ENCODE measurements at places on chromosomes 1 and 21.

GRCh38 chr1:41037116-41037903, 15.8 kb upstream of the SLFNL1 start:
- DNase-seq = no peak

DNA sequence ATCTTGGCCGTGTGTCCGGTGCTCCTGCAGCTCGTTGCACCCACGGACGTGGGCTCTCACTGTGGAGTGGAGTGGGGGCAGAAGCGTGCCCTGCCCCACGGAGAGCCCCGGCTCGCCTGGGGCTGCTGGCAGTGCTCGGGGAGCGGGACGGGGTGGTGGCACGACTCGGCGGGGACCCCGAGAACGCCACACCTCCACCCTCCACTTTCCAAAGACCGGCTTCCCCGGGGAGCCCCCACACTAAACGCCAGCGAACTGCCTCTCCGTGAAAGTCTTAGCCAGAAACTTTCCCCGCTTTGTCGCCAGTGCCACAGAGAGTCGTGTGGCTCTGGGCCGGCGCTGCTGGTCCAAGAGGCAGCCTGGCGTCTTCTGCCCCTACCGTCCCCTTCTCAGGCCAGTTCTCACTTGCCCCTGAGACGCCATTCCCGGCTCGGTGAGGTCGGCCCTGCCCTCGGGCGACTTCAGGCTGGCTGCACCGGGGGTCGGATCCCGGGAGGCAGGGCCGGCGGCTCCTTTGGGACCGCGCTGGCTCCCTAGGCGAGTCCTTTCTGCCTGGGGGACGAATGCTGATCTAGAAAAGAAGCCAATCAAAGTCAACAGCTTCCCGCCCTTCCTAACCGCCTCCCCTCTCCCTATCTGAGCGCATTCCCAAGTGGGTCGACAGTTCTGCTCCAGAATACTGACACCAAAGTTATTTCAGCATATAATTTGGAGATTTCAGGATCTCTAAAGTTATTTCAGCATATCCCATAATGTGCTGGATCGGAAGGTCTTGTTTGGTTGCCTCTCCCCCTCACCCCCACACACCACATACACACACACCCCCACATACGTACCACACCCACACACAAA, 2.6 kb upstream of the SAMD13 start:
- peak; percentile 18 for DNase-seq

DNA sequence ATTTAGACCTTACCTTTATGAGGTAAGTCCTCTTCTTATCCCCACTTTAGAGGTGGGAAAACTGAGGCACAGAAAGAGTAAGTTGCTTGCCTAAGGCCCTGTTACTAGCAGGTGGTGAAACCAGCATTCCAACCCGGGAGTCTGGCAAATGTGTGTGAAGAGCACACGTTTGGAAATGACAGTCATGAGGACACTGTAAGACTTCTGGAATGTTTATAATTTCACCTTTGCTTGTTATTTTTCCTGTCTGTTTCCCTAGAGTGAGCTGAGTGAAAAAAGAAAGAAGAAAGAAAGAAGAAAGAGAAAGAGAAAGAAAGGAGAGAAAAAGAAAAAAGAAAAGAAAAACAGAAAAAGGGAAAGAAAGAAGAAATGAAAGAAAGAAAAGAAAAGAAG, 21.2 kb upstream of the LGALS8 start:
- peak; percentile 30 for DNase-seq

- no peak for DNase-seq
Measured at GRCh38 chr1:154466921-154467417, 35.0 kb upstream of the TDRD10 start.

GRCh38 chr1:232795497-232796053, 9.6 kb upstream of the MAP10 start:
- no peak for DNase-seq

DNA sequence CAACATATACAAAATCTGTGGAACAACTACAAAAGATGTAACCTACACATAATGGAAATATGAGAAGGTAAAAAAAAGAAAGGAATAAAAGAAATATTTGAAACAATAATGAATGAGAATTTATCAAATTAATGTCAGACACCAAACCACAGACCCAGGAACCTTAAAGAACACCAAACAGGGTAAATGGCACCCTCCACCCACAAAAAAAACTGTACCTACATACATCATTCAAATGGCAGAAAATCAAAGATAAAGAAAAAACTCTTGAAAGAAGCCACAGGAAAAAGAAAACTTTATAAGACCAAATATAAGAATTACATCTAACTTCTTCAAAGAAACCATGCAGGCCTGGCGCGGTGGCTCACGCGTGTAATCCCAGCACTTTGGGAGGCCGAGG, 54.0 kb downstream of the IL12RB2 start:
- DNase-seq = no peak

DNA sequence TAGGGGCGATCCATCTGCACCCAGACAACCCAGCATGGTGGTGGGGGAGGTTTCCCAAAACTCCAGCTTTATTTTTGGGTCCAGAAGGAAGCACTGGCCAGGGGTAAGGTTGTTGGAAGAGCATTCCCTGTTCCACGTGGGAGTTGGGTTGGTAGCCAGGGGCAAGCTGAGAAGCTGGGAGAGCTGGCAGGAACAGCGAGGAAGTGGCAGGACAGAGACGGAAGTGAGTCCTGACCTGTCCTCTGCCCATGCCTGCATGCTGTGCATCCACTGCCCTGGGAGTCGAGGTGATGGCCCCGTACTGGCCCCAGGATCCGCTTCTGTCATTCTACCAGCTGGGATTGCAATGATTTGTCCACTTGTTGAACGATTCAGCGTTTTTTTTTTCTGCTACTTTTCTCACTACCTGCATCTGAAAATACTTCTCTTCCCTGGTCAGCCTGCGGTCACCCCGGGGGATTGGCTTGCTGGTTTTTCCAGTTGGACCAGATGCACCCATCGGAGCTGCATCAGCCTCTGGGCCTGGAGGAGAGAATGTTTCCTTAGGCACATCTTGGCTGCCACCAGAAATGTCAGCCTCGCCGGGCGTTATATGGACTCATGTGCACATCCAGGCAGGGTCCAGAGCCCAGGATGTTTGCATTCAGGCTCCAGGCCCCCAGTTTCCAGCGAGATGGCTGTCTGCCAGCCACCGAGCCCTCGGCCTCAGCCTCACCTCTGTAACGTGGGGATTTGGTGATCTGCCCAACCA, 28.3 kb upstream of the TMPRSS2 start:
- DNase-seq = no peak

DNA sequence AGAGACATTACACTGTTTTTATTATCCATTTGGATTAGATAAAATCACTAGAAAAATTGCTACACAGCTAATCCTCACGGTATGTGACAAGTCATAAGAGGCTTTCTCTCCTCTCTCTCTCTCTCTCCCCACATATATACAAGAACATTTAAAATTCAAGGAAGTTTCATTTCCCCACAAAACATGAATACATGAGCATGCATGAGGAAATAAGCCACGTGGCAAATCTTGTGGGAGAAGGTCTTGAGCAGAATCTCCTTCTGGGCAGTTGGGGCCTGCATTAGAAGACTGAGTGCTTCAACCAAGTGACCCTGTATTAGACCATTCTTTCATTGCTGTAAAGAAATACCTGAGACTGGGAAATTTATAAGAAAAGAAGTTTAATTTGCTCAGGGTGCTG, 1313.1 kb downstream of the MRPL39 start:
- DNase-seq = no peak

- peak; percentile 61 for DNase-seq
Measured at GRCh38 chr1:33298623-33299277, 22.1 kb downstream of the A3GALT2 start.

- DNase-seq = no peak
Measured at GRCh38 chr1:204630132-204630905, 55.2 kb downstream of the LRRN2 start.

DNA sequence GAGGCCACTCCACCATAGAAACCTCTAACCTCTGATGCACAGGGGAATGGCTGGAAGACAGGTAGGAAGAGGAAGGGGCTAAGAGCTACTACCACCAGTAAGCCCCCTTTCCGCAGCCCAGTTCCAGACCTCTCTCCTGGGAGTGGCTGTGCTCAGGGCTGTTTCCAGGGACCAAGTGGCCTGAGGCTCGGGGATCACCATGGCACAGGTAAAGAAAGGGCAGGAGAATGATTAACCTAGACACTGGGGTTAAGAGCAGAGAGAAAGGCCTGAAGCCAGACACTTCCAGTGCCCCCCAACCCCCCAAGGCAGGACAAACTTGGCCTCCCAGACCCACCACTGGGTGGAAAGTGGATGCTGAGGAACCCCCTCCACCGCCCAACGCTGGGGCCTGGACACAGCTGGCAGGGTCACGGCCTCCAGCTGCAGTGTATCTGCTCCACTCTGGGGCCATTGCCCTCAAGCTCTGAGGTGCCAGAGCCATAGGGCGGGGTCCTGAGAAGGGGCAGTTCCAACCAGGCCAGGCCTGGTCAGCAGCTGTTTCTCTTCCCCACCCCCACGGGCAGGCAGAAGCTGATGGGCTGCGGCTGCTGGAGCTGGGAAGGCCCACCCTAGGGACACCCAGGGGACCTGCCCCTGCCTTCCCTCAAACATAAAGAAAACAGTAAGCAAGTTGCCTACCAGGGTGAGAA, 2.6 kb downstream of the TAGLN2 start:
- peak; percentile 33 for DNase-seq

GRCh38 chr21:30194701-30195299, 21.1 kb downstream of the CLDN8 start:
- DNase-seq = no peak

GRCh38 chr21:15742052-15742670, 12.4 kb downstream of the USP25 start:
- DNase-seq = peak; percentile 20

GRCh38 chr1:40877698-40878097, 15.5 kb upstream of the CITED4 start:
- peak; percentile 85 for DNase-seq

- DNase-seq = no peak
Measured at GRCh38 chr1:39489567-39490239, 1.7 kb upstream of the BMP8A start.

GRCh38 chr1:35708441-35708921, 10.2 kb downstream of the C1orf216 start:
- no peak for DNase-seq

DNA sequence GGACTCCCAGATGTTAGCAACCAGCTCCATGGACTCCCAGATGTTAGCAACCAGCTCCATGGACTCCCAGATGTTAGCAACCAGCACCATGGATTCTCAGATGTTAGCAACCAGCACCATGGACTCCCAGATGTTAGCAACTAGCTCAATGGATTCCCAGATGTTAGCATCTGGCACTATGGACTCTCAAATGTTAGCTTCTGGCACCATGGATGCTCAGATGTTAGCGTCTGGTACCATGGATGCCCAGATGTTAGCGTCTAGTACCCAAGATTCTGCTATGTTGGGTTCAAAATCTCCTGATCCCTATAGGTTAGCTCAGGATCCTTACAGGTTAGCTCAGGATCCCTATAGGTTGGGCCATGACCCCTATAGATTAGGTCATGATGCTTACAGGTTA, 8.8 kb downstream of the SON start:
- DNase-seq = no peak

GRCh38 chr21:28419811-28420210, 572.9 kb downstream of the LTN1 start:
- no peak for DNase-seq

- peak; percentile 29 for DNase-seq
Measured at GRCh38 chr21:36321325-36322082, 1.5 kb downstream of the MORC3 start.

DNA sequence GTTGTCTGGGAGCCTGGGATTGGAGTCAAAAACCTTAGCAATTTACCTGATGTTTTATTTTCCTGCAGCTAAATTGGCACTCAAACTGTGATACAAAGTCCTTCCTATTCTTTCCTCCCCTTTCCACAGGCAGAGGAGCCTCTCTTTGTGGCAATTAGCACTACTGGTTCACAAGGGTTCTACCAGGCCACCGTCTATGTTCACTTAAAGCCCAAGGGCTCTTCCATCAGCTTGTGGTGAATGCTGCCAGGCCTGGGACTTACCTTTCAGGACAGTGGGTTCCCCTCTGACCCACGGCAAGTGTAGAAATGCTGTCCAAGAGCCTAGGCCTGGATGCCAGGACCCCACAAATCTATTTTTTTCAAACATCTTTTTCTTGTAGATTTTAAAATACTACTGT, 251.9 kb upstream of the B3GALT2 start:
- DNase-seq = no peak

DNA sequence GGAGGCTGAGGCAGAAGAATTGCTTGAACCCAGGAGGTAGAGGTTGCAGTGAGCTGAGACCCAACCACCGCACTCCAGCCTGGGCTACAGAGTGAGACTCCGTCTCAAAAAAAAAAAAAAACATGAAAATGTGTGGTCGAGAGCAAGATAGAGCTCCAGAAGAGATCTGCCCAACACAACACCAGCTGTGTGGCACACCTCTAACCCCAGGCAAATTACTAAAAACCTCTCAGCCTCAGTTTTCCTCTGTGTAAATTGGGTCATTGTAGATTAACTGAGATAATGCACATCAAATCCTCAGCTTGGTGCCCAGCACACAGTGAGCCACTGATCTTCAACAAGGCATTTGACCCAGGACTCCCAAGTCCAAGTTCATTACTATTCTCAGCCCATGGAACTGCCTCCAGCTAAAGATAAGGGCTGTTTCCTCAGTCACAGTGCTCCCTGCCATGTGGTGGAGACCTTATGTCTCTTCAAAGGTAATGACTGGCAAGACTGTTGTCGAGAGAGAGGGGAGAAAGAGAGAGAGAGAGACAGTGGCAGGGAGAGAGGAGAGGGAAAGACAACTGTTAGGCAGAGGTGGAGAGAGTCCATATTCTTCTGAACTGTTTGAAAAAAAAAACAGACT, 58.1 kb downstream of the PTP4A2 start:
- DNase-seq = no peak

GRCh38 chr1:213685992-213686582, 301.7 kb upstream of the PROX1 start:
- no peak for DNase-seq

DNA sequence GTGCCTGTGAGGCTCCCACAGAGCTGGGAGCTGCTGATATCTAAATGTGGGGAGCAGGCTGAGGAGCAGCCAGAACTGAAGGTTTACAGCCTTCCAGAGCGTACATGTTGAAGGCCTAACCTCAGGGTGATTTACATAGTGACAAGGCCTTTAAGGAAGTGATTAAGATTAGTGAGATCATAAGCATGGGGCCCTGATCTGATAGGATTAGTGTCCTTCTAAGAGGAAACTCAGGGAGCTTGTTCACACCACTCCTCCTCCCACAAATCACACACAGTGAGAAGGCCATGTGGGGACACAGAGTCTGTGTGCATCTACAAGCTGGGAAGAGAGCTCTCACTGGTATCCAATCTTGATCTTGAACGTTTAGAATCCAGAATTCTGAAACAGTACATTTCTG, 92.3 kb upstream of the NBPF6 start:
- no peak for DNase-seq
